Activated CD8-positive, alpha-beta T cell treated with anti-CD3 and anti-CD28 coated beads for 36 hours (primary cell): ENCODE measurements at places on chromosomes 11 and 22. TPM values are rescaled to one million over a fixed set of nuclear protein-coding genes. Genes with fewer than 3 reads are reported as not detected.

DNA sequence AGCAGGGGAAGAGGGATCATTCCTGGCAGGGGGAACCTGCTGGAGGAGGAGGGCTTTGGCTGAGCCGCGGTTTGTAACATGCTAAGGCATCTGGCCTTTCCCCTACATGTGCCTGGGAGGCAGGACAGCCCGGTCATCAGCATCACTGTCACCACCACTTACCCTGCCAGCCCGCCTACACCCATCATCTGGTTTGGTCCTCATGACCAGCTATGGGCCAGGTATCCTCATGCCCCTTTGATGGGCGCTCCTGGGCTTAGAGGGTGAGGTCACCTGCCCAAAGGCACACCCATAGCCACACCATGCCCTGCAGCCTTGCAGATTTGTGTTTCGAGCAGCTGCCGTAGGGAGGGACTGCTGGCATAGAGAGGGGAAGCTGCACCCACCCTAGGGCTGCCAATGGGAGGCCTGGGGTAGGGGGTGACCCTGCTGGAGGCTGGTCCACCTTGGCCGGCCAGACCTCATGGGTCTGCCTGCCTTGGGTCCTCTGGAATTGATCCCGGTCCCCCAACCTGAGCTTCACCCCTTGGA, 2.6 kb downstream of the MRGPRF start:
- no peak for DNase-seq

The DBX1 gene
- total RNA-seq, result not detected

- DNase-seq, result peak; percentile 77
These were observed 33.1 kb upstream of the SMPD1 start for GRCh38 chr11:6357222-6357621.

The MUC6 gene
- total RNA-seq, result not detected

GRCh38 chr22:16932577-16932976, 75.4 kb downstream of the GAB4 start:
- no peak for DNase-seq

The UCP3 gene
- 2.2 TPM for total RNA-seq

The TOP3B gene
- total RNA-seq, result 34.0 TPM

DNA sequence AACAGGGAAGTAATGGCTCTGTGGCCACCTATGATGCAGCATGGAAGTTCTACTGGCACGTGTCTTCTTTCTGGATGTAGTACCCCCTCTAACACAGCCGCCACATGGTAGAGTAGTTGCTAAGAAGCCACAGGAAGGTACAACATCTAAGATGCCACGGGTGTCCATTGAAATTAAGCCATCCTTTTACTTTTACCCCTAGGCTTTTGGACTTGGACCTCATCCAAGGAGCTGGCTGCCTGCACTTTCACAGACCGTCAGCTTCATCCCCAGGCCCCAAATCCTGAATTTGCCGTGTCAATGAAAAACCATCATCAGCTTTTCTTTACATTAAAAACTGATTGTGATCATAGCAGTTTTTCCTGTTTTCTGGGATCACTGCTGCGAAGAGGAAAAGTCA, 102.4 kb downstream of the RPL27A start:
- no peak for DNase-seq

- DNase-seq, result peak; percentile 3
These were observed 401.0 kb downstream of the LARGE1 start for GRCh38 chr22:33519071-33519973.

GRCh38 chr11:124861670-124862069, 3.6 kb upstream of the ROBO3 start:
- no peak for DNase-seq
